NCI-H2081 treated with DMSO at 0.1 percent for 48 hours (cell line): ENCODE measurements at places on chromosomes 2 and 18.

GRCh38 chr2:23419171-23420090 lies 34.5 kb downstream of the KLHL29 start:
- DNase-seq: no peak

- DNase-seq: no peak
These were observed 159.7 kb upstream of the CCDC195 start for GRCh38 chr2:224875841-224876240.

- no peak for DNase-seq
These were observed 29.9 kb downstream of the HDLBP start for GRCh38 chr2:241285596-241285995.

GRCh38 chr2:48496849-48497248 lies 33.1 kb upstream of the STON1 start:
- no peak for DNase-seq

GRCh38 chr18:45527891-45528290 lies 87.4 kb upstream of the SLC14A2 start:
- DNase-seq: no peak

DNA sequence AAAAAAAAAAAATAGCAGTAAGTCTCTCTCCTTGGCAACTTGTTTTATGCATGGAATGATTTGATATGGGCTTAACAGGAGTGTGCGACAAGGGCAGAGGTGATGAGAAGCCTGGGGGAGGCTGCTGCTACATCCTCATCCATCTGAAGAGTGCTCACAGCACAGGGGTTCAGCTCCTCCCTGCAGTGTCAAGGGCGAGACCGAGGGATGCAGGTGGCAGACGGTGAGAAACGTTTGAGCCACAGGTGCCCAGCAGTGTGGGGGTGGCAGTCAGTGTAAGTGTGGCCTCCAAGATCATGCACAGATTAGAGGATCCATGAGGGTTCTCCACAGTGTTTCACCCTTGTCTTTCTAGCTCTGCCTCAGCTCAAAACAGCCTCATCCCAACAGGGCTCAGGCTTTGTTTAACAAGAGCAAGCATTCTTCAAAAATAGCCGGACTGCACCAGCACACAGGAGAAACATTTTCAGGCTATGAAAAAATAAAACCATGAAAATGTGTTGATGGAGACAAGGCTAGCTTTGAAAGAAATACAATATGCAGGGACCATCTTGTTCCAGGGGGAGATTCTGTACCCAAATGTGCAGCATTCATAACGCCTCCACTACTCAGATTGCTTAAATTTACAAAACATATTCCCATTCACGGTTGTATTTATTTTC lies 324.5 kb upstream of the MYT1L start:
- DNase-seq: no peak

- DNase-seq: no peak
These were observed 53.5 kb upstream of the ASAP2 start for GRCh38 chr2:9152975-9153642.
